ENCODE measurements at places on chromosomes 7 and 10.

DNA sequence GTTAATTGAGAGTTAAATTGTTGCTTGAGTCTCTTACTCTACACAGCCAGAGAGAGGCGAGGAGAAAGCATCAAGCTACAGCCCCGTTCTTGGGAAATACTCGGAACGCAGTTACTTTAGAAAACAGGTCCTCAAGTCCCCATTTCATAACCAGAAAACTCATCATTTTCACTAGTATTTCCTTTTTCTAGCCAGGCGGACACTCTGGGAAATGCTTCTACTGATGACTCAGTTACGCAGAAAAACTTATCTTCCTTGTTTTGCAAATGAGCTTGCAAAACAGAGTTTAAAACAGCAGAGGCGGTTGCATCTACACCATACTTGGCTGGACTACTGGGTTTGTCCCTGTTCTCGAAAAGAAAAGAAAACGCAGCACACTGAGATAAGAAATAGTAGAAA is 111.4 kb upstream of the FGFR2 start:
- no peak for DNase-seq
- no peak overlapping the region for H3K27ac ChIP-seq
- no peaks in the 10 kb centered on the region for H3K36me3 ChIP-seq
- H3K4me3 ChIP-seq: no peak overlapping the region
- no peaks in the 10 kb centered on the region for H3K4me1 ChIP-seq

GRCh38 chr7:87354749-87355148 is 9.3 kb downstream of the CROT start:
- no peak for DNase-seq
- no peak overlapping the region for H3K27ac ChIP-seq
- no peak overlapping the region for H3K4me3 ChIP-seq

GRCh38 chr10:90718182-90718581 is 139.7 kb downstream of the HTR7 start:
- H3K27me3 ChIP-seq: peaks cover 15% of the 10 kb centered on the region
- H3K4me1 ChIP-seq: no peaks in the 10 kb centered on the region
- no peak overlapping the region for H3K27ac ChIP-seq
- DNase-seq: no peak
- no peaks in the 10 kb centered on the region for H3K36me3 ChIP-seq
- no peak overlapping the region for H3K4me3 ChIP-seq

DNA sequence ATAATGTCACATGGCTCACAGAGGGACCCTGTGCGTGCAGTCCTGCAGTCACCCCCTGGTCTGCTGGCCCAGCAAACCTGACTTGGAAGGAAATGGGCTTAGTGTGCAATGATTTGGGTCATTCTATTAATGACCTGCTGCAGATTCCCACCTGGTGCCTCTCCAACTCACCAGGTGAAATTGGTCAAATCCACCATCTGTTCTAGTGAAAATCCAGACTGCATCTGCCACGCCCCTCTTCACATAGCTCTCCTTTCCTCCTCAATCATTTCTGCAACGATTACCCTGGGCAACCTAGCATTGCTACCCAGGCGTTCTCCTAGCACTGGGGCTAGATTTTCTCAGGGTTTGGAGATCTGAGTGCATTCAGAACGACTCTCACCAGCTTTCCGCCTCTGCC is 29.4 kb downstream of the SRRM3 start:
- no peaks in the 10 kb centered on the region for H3K4me1 ChIP-seq
- no peak overlapping the region for H3K27ac ChIP-seq
- no peak overlapping the region for H3K4me3 ChIP-seq

GRCh38 chr10:62302760-62303159 is 34.1 kb upstream of the RTKN2 start:
- no peak overlapping the region for H3K27ac ChIP-seq
- no peaks in the 10 kb centered on the region for H3K27me3 ChIP-seq
- no peak overlapping the region for H3K4me3 ChIP-seq
- H3K4me1 ChIP-seq: no peaks in the 10 kb centered on the region

DNA sequence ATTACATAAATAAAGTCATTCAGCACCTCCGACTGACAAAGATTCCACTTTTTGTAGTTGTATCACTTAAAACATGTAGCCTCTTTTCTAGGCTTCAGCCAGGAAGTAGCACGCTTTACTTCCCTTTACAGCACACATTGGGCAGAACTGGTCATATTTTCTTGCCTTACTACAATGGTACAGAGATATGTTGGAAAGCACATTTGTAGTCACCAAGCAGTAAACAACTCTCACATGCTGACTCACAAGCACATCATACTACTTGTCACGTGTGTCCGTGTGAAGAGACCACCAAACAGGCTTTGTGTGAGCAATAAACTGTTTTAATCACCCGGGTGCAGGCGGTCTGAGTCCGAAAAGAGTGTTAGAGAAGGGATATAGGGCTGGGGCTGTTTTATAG is 1071.8 kb downstream of the DNAJB9 start:
- no peak overlapping the region for H3K4me3 ChIP-seq
- H3K36me3 ChIP-seq: no peaks in the 10 kb centered on the region
- H3K4me1 ChIP-seq: no peaks in the 10 kb centered on the region
- no peak for DNase-seq

DNA sequence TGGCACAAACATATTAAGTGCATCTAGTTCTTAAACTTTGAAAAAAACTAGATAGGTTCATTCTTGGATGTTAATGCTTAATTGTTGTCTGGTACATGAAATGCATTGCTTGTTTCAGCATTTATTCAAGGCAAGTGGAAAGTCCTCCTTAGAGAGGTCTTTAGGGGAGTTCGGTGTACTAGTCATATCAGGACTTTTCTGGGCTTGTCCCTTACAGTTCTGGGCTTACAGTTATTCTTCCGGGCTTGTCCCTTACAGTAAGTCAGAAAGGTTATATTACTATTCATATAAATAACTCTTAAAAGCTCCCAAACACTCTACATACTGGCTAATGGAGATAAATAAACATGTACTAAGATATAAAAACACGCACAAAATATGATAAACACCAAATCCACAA is 61.6 kb upstream of the MRLN start:
- peaks cover 44% of the 10 kb centered on the region for H3K36me3 ChIP-seq
- H3K27me3 ChIP-seq: no peaks in the 10 kb centered on the region
- no peak overlapping the region for H3K27ac ChIP-seq
- DNase-seq: no peak
- no peak overlapping the region for H3K4me3 ChIP-seq

DNA sequence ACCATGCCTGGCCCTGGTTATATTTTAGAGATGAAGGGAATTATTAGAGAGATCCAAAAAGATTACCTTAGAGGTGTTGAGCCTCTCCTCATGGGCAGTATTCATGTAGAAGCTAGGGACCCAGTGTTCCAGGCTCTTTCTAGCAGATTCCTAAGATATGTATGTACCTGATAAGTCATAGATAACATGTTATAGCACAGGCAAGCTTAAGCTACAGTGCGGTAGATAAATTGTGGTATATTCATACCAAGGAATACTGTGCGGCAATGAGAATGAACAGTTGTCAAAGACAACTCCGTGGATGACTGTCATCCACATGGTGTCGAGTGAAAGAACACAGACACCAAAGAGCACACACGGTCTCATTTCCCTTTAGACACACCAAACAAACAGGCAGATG is 53.1 kb downstream of the TACR2 start:
- no peak overlapping the region for H3K27ac ChIP-seq
- no peak overlapping the region for H3K4me3 ChIP-seq
- peaks cover 76% of the 10 kb centered on the region for H3K36me3 ChIP-seq

GRCh38 chr10:111598433-111599059 is 521.7 kb downstream of the ADRA2A start:
- no peaks in the 10 kb centered on the region for H3K4me1 ChIP-seq
- H3K4me3 ChIP-seq: no peak overlapping the region
- H3K27me3 ChIP-seq: no peaks in the 10 kb centered on the region

DNA sequence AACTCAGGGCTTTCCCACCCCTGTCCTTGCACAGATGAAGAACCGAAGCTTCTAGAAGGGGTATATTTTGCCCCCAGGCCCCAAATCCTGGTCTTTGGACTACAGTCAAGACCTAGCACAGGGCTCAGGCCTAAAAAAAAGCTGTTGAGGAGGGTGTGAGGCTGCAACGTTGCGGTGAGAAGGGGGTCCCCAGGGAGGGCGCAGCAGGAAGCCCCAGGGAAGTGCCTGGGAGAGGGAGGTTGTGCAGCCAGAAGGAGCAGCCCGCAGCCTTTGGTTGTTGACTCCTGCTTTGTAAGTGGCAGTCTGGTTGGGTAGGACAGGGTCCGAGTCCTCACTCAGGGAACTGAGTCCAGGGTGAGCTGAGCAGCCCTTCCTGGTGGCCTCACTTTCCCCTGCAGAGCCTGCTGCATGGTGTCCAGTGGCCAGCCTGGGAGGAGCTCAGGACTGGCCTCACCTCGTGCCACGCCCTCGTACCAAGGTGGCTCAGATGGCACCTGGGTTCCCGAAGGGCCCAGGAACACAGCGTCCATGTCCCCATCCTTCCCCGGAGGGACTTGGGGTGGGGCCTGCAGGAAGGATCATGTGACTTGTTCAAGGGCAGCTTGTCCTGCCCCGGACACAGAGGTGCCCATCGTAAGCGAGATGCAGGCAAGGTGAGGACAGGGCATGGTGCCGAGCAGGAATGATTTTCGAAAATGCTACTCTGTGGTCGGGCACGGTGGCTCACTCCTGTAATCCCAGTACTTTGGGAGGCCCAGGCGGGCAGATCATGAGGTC is 166.4 kb upstream of the TNRC18 start:
- peak; percentile 53 for DNase-seq
- peaks cover 22% of the 10 kb centered on the region for H3K27me3 ChIP-seq
- H3K36me3 ChIP-seq: no peaks in the 10 kb centered on the region
- H3K27ac ChIP-seq: no peak overlapping the region
- peaks cover 10% of the 10 kb centered on the region for H3K4me1 ChIP-seq

DNA sequence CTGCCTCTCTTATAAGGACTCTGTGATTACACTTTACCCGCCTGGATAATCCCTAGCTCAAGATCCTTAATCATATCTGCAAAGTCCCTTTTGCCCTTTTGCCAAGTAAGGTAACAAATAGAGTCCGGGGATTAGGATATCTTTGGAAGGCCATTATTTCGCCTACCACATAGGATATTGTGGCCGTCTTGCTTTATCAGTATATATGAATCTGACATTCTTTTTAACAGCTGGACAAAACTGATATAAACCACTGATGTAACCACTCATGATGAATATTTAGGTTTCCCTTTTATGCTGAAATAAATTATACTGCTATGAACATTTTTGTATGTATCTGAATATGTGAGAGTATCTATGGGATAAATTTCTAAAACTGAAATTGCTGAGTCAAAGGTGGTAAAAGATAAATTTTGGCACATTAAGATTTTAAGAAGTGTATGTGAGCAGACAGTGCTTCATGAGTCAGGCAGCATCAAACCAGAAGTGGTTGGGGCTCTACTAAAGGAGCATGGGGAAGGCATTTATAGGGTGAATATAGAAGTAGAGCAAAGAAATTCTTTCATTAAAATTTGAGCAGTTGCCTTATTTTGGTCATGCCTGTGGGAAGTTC is 44.7 kb downstream of the AVL9 start:
- DNase-seq: no peak
- no peaks in the 10 kb centered on the region for H3K27me3 ChIP-seq
- no peaks in the 10 kb centered on the region for H3K4me1 ChIP-seq
- H3K27ac ChIP-seq: no peak overlapping the region
- H3K36me3 ChIP-seq: peaks cover 7% of the 10 kb centered on the region

DNA sequence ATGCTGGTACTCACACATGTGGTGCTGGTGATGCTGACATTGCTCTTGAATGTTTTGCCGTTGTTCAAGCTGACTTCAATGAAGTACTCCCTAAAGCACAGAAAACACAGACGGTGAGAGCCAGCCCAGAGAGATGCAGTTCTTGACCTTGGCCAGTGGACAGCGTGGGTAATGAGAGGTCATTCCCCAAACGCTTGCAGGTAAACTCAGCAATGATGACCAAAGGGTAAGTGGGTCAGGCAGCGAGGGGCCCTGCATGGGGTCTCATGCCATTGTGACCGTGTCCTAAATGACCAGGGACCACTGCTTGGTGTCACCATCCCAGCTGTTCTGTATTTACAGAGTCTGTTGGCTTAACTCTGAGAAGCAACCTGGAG is 32.8 kb upstream of the ANTXRL start:
- DNase-seq: no peak
- H3K27ac ChIP-seq: no peak overlapping the region
- H3K36me3 ChIP-seq: peaks cover 58% of the 10 kb centered on the region
- H3K4me3 ChIP-seq: no peak overlapping the region
- H3K27me3 ChIP-seq: no peaks in the 10 kb centered on the region

DNA sequence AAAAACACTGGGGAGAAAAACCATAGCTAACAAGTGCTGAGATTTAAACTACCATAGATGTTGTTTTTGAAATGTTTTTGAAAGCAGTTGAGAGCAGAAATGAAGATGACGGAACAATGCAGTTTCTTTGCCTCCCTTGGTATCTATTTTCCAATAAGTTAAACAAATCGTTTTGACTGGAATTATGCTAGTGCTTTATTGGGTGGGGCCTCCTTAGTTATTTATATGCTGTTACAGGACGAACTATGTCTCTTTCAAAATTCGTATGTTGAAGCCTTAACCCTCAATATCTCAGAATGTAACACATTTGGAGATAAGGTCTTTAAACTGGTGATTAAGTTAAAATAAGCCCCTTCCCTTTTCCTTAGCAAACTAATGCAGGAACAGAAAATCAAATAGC is 45.5 kb upstream of the SEPHS1 start:
- DNase-seq: no peak
- H3K36me3 ChIP-seq: no peaks in the 10 kb centered on the region
- H3K4me1 ChIP-seq: no peaks in the 10 kb centered on the region
- H3K4me3 ChIP-seq: no peak overlapping the region
- peaks cover 4% of the 10 kb centered on the region for H3K27me3 ChIP-seq

GRCh38 chr10:96705134-96705533 is 15.2 kb downstream of the PIK3AP1 start:
- no peaks in the 10 kb centered on the region for H3K4me1 ChIP-seq
- H3K4me3 ChIP-seq: no peak overlapping the region
- no peaks in the 10 kb centered on the region for H3K27me3 ChIP-seq

DNA sequence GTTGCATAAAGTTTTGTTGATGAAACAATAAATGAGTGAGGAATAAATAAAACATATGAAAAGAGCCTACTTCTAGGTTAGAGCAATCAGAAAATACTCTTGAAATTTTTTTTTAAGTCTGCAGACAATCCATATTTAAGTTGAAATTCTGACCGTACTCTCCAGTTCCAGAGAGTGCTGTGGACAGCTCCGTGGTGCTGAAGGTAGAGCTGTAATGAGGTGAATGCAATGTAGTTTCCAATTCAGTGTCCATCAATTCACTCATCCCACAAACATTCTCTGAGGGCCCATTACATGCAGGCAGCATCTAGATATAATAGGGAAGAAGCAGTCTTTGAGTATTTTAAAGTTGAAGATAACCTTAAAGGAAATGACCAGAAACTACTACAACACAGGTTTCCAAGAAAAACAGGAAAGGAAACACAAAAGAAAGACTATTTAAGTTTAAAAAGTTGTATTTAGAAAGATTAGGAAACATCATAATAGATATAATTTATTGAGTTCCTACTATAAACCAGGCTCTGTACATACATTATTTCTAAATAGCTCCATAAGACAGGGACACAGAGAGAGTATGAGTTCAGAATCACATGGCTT is 44.0 kb upstream of the CRTAC1 start:
- no peak overlapping the region for H3K4me3 ChIP-seq
- no peaks in the 10 kb centered on the region for H3K36me3 ChIP-seq
- no peaks in the 10 kb centered on the region for H3K27me3 ChIP-seq
- peak; percentile 40 for DNase-seq
- no peak overlapping the region for H3K27ac ChIP-seq
- no peaks in the 10 kb centered on the region for H3K4me1 ChIP-seq

GRCh38 chr7:123689250-123689649 is 33.6 kb downstream of the LMOD2 start:
- no peaks in the 10 kb centered on the region for H3K27me3 ChIP-seq
- no peak overlapping the region for H3K27ac ChIP-seq
- no peak for DNase-seq
- no peaks in the 10 kb centered on the region for H3K4me1 ChIP-seq
- peaks cover 63% of the 10 kb centered on the region for H3K36me3 ChIP-seq

- no peak overlapping the region for H3K4me3 ChIP-seq
- no peak for DNase-seq
- no peaks in the 10 kb centered on the region for H3K27me3 ChIP-seq
- H3K27ac ChIP-seq: no peak overlapping the region
- no peaks in the 10 kb centered on the region for H3K36me3 ChIP-seq
Observed at GRCh38 chr7:137519947-137520346, 176.4 kb upstream of the PTN start.

Measured in DND-41 (cell line).